ENCODE measurements at places on chromosomes 11 and 22. TPM values are rescaled to one million over a fixed set of nuclear protein-coding genes. Genes with fewer than 3 reads are reported as not detected.

- DNase-seq, result no peak
Observed at GRCh38 chr11:70834984-70835560, 417.3 kb downstream of the SHANK2 start.

GRCh38 chr11:128133501-128133900 lies 453.9 kb downstream of the ETS1 start:
- no peak for DNase-seq

DDI1 gene
- not detected for total RNA-seq

CARD18 gene
- not detected for total RNA-seq

DNA sequence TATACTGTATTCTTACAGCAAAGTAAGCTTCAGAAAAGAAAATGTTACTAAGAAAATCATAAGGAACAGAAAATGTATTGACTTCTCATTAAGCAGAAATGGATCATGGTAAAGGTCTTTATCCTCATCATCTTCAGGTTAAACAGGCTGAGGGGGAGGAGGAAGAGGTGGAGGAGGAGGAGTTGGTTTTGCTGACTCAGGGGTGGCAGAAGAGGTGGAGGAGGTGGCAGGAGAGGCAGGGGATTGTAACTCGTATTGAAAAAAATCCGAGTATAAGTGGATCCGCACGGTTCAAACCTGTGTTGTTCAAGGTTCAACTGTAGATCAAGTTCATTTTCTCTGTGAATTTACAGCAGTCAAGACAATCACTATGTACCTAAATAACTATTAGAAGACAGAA lies 13.0 kb downstream of the GLB1L3 start:
- no peak for DNase-seq

SLC22A12 gene
- total RNA-seq, result not detected

GRCh38 chr11:74822170-74822569 lies 73.5 kb downstream of the RNF169 start:
- no peak for DNase-seq

DNA sequence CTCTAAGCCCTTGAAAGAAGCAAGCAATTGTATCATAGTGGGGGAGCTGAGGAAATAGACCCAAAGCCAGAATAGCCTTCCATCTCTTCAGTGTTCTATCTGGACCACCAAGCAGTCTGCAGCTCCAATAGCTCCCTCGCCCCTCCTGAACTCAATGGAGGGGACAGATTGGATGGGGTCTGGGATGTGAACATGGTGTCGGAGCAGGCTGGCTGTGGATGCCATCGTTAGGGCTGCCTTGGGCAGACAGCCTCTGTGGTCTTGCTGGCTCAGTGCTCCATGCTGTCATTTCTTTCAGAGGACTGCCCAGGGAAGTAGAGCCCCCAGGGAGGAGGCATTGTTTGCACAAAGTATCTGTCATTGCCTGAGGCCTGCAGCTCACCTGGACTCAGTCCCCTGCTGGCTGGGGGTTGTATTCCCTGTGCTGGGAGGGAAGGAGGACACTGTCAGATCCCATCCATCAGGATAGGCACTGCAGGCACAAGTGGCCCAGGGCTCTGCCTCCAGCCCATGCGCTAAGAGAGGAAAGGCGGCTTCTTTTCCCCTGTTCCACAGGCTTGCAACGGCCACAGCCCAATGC lies 537.7 kb downstream of the BUD13 start:
- DNase-seq, result no peak

All from NCI-H460 (cell line).